Activated naive CD4-positive, alpha-beta T cell treated with anti-CD3 and anti-CD28 coated beads, Interleukin-2, amount 50 U/mL, for 16 hours (primary cell): ENCODE measurements at places on chromosomes 11 and 22.

DNA sequence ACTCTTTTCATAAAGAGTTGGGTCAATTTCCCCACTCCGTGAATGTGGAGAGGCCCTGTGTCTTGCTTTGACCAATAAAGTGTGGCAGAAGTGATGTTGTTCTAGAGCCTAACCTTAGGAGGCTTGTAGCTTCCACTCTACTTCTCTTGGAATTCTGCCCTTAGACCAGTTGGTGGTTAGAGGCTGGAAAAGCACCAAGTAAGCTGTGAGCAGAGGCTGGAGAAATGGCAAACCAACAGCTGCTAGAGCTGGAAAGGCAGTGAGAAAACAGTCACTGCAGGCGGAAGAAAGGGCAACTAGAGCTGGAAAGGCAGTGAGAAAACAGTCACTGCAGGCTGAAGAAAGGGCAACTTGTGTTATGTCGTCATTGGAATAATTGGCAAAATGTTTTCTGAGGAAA lies 29.8 kb upstream of the MSANTD2 start:
- DNase-seq = no peak

- no peak for DNase-seq
These were observed 115.9 kb upstream of the CRYBB3 start for GRCh38 chr22:25083807-25084200.

DNA sequence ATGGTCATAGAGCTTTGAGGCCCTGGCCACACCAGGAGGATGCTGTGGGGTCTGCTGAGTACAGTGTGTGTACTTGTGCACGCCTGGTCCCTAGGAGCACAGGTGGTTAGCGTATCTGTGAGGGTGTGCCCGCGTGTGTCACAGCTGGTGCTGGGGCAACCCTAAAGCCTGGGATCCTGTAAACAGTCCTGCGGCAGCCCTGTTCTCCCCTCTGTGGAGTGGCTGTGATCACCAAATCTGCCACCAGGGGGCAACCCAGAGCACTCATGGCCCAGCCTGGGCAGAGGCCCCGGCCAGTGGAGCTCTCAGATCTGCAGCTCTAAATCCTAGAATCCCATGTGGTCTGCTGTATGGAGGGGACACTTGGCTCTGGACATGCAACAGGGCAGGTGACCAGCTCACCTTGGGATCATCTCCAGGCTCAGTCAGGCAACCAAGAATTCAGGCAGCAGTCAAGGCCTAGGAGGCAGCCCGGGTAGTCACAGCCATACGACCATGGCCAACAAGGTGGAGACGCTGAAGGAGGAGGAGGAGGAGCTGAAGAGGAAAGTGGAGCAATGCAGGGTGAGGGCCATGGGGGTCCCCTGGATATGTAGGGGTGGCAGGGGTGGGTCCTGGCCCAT lies 3.9 kb downstream of the SH3BP1 start:
- peak; percentile 88 for DNase-seq

GRCh38 chr22:35752006-35752862 lies 34.6 kb downstream of the APOL5 start:
- DNase-seq = no peak

GRCh38 chr11:45402049-45402630 lies 116.0 kb upstream of the SYT13 start:
- DNase-seq = no peak

DNA sequence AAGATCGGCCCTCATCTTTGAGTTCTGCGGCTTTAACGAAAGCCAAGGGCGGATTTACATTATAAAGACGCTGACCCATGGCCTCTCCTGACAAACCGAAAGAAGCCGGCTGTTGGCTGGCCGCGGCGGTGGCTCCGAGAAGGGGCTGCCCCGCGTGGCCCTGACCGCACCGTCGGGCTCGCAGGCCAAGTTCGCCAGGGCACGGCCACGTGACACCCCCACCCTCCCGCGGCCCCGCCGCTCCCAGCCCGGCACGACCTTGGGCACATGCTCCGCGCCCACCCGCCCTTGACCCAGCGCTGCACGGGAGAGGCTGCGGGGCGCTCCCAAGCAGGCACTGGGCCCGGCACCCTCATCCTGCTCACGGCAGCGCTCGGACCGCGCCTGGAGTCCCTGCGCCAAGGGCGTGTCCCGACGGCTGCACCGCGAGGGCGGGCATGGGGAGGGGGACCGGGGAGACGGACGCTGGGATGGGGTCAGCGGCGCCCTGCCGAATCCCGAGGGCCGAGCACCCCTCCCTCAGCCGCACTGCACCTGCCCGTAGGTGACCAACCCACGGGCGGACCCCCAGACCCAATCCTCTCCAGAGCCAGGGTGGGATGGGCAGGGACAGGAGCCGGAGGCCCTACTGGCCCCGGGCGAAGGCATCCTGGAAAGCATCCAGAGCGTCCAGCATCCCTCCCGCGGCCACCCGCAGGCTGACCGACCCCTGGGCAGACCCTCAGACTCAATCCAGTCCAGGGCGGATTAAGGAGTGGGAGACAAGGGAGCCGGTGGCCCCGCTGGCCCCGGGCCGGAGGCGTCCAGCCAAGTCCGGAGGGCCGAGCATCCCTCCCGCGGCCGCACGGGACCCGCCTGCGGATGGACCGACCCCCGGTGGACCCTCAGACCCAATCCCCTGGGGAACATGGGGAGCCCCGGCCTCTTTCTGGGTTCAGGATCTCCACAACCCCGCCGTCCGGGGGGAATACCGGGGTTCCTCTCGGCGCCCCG lies 759 bp downstream of the CPT1A start:
- peak; percentile 23 for DNase-seq

GRCh38 chr22:27110665-27111451 lies 453.5 kb downstream of the MIAT start:
- no peak for DNase-seq

- DNase-seq = no peak
These were observed 109.8 kb downstream of the CD44 start for GRCh38 chr11:35248558-35249323.

DNA sequence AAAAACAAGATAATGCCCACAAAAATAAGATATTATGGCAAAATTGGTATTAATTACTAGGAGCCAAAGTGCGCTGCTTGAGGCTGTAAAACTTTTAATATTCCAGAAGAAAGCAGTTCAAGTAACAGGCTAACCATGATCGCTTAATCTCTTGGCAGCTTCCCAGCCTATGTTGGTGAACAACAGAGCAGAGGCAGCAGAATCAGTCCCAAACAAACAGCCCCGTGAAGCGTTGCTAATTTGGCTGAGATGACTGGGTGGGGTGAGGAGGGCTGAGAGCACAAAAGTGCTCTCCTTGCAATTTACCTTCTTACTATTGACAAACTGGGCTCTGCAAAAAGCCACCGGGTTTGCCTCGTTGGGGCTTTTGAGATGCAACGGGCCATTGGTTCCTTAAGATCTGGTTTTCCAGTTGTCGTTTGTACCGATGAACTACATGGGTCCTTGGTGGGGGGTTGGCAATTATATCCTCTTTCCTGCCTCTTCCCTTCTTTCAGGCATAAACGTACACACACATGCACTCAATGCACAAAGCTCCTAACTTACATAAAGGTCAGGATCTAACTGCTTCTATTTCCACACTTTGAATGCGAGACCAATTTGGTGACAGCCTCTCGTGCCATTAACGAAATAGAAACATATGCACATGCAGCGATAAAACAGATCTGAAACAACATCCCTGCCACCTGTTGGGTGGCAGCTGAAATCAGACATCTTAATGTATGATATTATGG lies 407.6 kb upstream of the CADM1 start:
- DNase-seq = no peak

GRCh38 chr11:103110391-103110790 lies 1.2 kb downstream of the DYNC2H1 start:
- no peak for DNase-seq

DNA sequence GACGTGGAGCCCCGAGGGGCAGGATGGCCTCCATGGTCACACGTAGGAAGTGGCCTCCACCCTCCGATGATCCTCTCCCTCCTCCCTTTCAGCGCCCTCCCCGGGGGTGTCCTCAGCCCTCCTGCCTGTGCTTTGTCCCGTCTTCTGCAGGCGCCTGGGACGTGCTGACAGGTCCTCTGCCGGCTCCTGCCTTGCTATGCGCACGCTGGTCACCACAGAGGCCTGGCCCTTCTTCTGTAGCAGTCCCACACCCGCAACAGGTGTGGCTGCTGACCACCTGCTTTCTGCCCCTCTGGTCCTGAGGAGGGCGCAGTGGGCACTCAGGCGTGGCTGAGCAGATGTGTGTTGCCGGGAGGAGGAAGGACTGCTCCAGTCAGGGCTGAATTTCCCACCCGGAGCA lies 27.7 kb upstream of the PPP6R3 start:
- no peak for DNase-seq

DNA sequence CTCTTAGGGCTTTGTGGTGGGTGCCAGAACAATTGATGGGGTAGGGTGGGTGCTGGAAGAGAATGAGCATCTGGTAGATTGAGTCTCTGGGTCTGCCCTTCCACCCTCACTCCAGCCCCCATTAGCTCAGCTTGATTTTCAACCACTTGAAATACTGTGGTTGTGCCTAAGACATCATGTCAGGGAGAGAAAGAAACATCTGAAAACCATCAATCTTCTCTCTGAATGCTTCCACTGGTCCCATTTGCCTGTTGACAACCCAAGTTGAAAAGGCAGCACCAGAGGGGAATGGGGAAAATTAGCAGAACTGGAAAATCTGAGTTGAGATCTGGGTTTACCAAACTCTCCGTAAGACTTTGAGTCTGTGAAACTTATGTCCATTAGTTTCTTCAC lies 26.1 kb downstream of the CD44 start:
- DNase-seq = no peak

GRCh38 chr11:94722735-94723134 lies 45.4 kb upstream of the AMOTL1 start:
- DNase-seq = no peak

DNA sequence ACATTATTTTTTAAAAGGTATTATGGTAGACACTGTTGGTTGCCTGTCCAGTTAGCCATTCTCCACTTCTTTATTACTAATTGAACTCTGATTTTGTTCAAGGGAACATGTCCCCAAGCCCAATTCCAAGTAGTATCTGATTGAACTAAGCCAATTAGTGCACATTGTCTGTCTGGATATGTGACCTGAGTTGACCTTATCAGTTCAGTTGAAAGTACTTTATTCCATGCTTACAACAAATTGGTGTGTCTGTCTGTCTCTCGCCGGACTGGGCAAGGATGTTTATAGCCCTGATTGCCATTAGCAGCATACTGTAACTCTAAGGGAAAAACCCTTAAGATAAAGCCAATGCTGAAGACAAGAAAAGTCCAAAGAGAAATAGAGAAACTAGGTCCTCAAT lies 85.6 kb downstream of the INTS4 start:
- DNase-seq = no peak

DNA sequence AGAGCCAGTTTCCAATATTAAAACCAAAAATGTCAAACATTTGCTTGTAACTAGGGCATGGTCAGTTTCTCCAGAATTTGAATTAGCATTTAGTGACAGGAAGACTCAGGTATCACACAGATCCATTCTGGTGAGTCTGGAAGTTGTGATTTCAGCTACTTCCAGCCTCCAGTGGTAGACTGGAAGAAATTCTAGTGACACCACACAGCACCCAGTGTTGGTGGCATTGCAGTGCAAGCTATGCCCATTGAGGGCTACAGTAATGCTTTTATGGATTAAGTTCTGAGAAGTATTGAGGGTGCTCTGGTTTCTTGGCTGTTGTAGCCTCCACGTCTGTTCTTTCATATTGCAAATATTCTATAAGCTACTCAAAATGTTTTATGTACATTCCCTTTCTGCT lies 31.4 kb upstream of the MMP20 start:
- no peak for DNase-seq

- DNase-seq = no peak
These were observed 138.1 kb upstream of the SORL1-AS1 start for GRCh38 chr11:121590772-121591404.

GRCh38 chr11:128451652-128452470 lies 135.5 kb downstream of the ETS1 start:
- DNase-seq = no peak

DNA sequence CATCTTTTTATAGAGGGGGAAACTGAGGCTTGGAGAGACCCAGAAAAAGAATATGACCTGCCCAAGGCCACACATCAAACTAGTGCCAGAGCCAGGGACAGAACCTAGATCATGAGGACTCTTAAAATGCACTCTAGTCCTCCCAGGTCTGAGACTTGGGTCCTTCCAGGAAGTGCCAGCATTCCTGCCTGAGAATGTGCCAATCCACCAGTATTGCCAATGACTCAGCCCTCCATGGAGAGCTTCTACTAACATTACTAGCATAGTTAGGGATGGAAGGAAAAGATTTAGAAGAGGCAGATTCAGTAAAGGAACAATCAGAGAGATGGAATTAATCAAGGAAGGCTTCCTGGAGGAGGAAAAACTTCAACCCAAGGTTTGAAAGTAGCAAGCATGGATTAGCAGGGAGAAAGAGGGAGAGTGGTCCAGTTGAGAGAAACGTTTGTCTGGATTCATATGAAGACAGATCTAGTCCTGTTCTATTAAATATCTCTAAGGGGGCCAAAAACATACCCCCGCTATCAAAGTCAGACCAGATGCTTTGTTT lies 20.1 kb upstream of the SMIM35 start:
- DNase-seq = no peak

DNA sequence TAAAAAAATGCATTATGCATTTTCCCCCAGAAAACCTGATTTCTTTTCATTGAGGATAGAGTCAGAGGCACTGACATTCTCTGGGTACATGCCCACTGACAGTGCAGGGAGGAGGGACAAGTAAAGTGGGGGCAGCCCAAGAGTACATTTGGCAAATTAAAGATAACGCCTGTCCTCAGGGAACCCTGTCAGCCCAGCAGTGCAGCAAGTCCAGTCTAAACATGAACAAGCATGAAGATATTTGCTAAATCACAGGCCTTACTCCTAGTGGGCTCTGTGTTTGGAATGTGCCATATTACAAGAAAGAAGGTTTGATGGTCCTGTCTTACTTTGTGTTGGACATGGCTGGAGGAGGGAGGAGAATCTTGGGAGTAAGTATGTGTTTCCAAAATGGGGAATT lies 37.9 kb downstream of the AMOTL1 start:
- no peak for DNase-seq

DNA sequence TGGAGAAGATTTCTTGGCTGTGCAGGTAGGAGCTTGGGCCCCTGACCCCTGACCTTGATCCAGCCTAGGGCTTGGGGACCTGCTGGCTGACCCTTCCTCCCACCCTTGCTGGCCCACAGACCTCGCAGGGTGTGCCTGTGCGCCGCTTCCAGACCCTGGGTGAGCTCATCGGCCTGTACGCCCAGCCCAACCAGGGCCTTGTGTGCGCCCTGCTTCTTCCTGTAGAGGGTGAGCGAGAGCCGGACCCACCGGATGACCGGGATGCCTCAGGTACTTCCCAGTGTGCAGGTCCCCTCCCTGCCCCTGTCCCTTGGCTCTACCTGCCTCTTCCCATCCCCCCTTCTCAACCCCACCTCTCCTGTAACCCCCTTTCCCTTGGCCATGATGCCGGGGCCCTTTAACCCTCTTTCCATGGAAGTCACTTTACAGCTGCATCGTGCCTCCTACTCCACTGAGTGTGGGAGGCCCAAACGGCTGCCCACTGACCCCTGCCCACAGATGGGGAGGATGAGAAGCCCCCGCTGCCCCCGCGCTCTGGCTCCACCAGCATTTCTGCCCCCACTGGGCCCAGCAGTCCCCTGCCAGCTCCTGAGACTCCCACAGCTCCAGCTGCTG lies 3.8 kb downstream of the INPPL1 start:
- no peak for DNase-seq

- DNase-seq = no peak
These were observed 81.3 kb downstream of the CLPB start for GRCh38 chr11:72352859-72353551.

- no peak for DNase-seq
These were observed at the start of gene CYB5R2 for GRCh38 chr11:7672960-7673723. Gene CYB5R2 (minus strand): TSS chr11:7673500. CDS start chr11:7672825, 675 bp downstream.

GRCh38 chr11:134479206-134480135 lies 67.4 kb upstream of the B3GAT1 start:
- no peak for DNase-seq
